ENCODE measurements at places on chromosomes 3 and 15. TPM values are rescaled to one million over a fixed set of nuclear protein-coding genes. Genes with fewer than 3 reads are reported as not detected.

Gene ITIH1
- not detected for total RNA-seq

Gene SLC22A13
- not detected for total RNA-seq

Gene CTDSPL
- 26.7 TPM for total RNA-seq

Gene TEX55
- 0.06 TPM for total RNA-seq

Gene OR5K4
- total RNA-seq, result not detected

DNA sequence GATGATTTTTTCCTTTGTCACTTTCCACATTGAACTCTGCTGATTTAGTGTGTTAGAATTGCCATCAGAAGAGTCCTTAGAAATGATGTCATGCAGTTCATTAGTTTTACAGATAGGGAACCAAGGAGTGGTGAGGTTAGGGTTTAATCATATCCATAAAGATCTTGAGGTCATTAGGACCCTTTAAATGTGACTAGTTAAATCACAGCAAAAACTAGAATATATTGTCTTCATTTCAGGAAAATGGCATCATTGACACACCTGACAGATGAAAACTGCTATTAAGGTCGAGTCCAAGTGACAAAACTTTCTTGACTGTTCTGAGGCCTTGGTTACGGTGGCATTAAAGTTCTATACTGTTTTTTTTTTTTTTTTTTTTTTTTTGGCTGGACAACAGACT is 50.5 kb downstream of the MBNL1 start:
- DNase-seq, result no peak

- DNase-seq, result no peak
Observed at GRCh38 chr15:85750319-85751290, 44.1 kb downstream of the KLHL25 start.

DNA sequence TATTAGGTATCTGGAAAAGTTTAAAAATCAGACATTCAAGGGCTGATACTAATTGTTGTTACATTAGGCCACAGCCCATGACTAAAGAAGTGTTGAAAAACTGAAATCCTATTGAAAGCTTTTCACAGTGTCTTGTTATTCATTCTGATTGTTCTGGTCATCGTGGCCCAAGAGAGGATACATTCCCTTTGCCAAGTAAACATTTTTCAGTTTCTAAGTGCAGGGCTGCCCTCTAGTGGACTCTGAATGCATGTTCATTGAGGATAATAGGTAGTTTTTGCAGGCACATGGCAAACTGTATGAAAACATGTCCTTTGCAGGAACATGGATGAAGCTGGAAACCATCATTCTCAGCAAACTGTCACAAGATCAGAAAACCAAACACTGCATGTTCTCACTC is 181.1 kb downstream of the MYRIP start:
- peak; percentile 25 for DNase-seq

- no peak for DNase-seq
Observed at GRCh38 chr15:100189319-100189718, 152.5 kb downstream of the ADAMTS17 start.

DNA sequence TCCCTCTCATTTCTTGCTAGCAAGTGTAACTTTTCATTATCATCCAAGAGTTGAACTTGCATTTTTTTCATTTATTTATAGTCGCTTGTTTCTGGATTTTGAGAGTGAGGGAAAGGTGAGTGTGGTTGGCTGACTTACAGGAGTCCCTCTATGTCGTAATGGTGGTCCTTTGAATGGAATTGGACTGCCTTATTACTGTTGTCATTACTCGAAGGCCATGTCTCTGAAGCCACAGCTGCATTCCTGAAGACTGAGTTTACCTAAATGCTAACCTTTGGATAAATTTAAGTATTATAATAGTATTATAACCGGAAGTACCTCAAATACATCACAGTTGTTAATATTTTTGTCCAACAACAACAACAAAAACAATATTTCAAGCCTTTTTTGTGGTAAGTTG is 488.9 kb downstream of the GABRG3 start:
- DNase-seq, result no peak

DNA sequence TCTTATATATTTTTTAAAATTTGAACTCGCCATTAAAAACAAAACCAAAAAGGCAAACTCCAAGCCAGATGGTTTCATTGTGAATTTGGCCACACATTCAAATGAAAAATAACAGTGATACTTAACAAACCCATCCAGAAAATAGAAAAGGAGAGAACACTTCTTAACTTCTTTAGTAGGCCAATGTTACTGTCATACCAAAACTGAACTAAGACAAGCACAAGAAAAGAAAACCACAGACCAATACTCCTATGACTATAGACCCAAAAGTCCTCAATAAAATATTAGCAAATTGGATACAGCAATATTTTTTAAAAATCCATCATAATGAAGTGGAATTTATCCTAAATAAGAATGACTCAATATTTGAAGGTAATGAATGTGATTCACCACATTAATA is 73.5 kb upstream of the ALDH1A3 start:
- no peak for DNase-seq

DNA sequence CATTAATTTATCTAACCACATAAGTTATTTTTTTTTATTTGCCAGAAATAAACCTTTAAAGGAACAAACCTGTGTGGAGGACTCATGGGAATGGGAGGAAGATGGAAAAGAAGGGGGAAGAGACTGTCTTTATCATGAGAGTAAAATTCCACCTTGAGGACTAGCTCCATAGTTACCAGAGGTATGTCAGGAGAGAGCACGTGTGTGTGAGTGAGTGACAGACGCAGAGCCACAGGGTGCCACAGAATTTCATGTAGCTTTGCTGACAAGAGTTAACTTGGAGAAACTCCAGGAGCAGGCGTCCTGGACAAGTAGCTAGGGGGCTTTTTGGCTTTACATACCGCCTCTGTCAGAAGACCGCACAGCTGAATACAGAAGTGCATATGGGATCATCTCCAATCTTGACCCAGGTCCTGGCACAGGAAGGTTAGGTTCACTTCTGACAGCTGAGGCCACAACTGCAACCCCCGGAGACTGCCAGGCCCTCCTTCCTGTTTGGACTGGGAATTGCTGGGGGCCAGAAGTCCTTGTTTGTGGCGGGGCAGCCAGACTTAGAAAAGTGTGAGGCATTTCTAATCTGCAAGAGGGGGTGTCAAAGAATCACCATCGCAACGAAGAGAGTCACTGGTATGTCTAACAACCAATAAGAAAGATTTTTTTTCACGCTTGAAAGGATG is 197.8 kb upstream of the TPM1 start:
- no peak for DNase-seq

DNA sequence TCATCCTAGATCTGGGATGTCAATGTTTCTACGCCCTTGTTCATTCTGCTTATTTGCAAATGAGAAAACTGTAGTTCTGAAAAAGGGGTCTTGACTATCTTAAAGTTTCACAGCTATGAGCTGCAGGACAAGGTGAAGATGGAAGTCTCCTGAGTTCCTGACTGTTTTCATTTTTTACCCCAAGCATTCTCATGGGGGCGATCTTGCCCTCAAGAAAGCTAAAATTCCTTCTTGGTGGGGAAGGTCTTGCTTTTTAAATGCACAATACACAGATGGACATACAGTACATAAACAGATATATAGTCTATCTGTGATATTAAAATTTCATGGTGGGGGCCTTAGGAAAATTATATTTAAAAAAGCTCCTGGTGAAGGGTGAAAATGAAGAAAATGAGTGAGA is 32.4 kb downstream of the MASP1 start:
- DNase-seq, result no peak

All from epithelial cell of proximal tubule (primary cell).